Neural crest cell (in vitro differentiated cells): ENCODE measurements at places on chromosomes 12 and 14.

DNA sequence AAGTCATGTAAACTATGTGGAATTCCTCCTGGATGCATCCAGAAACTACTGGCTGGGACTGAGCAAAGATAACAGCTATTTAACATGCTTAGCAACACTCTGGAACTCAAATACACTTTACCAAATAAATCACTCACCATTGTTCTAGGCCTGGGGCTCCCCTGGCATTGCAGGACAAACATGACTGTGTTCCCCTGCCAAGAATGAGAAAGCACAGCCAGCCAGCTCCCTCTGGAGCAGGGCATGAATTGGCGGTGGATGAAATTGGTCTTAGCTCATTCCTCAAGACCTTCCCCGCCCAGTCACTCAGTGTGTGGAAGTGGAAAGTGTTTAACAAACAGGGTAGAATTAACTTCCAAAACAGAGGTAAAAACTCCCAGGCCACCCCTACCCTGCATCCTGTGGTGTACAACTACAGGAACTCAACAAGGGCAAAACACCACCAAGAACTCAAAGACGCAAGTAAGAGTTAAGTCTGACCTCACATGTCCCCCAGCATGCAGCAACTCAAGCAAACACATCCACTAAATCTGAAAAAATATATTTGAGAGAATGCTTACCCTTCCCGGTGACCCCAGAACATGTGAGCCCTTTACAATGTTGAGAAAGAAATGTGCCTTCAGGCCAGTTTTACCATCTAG, 58.4 kb upstream of the BDKRB2 start:
- no peak for DNase-seq

- DNase-seq = no peak
Measured at GRCh38 chr14:91866511-91867295, 633 bp downstream of the TC2N start.

DNA sequence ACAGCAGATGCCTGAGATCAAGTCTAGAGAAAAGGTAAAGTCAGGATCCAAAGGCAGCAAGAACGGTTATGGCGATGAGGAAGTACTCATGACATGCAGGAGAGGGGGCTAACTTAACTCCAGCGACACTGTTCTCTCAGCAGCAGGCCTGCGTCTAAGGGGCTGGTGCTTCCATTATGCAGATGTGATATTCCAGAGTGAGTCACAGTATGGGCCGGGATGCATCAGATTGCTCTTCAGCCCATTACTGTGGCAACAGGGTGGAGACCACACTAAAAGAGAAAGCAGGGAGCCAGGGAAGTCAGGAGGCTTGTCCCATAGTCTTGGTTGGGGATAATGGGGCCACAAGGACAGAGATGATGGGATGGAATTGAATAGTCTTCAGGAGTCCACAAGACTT, 151.8 kb upstream of the NTF3 start:
- DNase-seq = no peak

DNA sequence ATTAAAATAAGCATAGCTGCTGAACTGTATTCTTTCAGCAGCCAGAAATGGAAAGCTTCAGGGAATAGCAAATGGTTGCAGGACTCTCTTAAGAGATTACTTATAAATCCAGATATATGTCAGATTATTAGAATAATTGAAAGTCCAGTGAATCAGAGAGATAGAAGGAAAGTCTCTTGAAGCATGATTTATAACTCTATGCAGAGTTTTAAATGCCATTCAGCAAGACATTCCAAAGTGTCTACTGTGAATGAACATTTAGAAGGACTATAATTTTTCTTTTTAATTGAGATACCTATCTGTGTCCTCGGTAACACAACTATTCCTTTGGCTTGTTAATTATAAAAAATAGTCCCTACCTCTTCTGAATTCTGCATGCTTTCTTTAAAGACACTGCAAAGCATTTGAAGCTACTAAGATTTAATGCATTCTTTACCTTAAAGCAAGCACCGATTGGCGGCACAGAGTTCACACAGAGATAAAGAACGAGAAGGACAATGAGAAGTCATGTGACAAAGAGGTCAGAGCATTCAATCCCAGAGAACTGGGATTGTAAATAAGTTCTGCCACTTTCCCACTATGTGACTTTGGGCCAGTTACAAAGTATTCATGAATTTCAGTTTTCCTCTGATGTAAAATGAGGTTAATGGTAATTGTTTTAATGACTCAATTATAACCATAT, 371.0 kb upstream of the ATP2B1 start:
- no peak for DNase-seq

DNA sequence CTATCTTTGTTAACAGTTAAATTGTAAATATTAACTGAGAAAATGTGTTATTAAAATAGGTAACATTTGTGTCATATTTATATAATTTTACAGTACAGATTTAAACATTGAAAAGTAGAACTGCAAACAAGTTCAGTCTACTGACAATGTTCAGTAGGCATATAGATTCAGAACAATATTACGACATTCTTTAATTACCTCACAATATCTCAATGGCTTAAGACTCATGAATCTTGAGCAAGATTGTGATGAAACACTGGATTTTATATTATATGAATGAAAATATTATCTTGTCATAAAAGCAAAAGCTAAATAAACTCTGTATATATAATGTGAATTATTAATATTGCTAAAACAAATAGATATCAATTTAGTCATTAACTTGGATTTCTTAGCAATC, 194.9 kb downstream of the ADAMTS20 start:
- DNase-seq = no peak

DNA sequence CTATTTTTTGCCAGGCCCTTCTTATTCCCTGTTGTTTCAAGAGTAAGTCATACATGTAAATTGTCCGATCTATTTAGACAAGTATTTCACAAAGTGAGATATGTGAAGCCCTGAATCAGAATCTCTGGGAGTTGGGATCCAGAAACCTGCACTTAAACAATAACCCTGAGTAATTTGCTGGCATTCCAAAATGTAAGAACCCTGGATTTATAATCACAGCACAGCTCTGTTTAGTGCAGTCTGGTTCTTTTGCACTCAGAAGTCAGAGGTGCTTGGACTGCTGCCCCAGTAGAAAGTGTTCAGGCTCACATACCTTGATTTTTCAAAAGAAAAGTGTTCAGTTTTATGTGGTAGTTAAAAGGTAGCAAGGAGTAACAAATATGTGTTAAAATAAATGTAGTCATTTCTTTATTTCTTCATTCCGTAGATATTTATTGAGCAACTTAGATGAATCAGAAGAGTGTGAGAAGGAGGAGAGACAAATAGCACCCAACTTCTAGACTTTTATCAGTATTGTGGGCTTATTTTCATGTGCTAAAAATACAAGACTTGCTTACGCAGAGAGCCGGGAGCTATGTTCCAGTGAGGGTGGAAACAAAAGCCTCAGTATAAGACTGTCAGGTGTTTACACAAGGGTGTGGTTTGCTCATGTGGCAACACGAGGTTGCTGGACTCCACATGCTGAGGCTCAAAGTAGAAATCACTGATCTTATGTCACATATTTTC, 70.1 kb downstream of the SYNE2 start:
- DNase-seq = no peak

GRCh38 chr14:44803239-44803905, 158.4 kb downstream of the KLHL28 start:
- no peak for DNase-seq

- DNase-seq = no peak
Measured at GRCh38 chr12:110088936-110089335, 35.2 kb upstream of the IFT81 start.

GRCh38 chr12:48193623-48194022, 9.5 kb downstream of the OR10AD1 start:
- DNase-seq = no peak
